ENCODE measurements at places on chromosomes 3 and 15.

DNA sequence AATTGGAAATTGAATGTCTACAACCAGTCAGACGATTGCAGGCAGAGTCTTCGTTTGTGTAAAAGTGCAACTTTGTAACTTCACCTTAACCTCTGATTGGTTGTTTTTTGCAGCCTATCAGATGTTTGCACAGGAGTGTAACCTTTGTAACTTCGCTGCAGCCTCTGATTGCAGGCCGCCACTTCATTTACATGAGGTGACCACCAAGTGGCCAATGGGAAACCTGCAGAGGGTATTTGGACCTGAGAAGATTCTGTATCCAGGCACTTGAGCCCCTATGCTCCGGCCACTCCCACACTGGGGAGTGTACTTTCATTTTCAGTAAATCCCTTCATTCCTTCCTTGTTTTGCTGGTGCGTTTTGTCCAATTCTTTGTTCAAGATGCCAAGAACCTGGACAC is 68.1 kb upstream of the PFN2 start:
- no peak for DNase-seq

GRCh38 chr3:151168269-151169094 is 34.5 kb downstream of the GPR171 start:
- DNase-seq: peak; percentile 51

GRCh38 chr3:150345021-150345538 is 63.0 kb upstream of the TSC22D2 start:
- DNase-seq: no peak

- DNase-seq: no peak
Measured at GRCh38 chr3:4512895-4513616, 19.9 kb downstream of the ITPR1 start.

DNA sequence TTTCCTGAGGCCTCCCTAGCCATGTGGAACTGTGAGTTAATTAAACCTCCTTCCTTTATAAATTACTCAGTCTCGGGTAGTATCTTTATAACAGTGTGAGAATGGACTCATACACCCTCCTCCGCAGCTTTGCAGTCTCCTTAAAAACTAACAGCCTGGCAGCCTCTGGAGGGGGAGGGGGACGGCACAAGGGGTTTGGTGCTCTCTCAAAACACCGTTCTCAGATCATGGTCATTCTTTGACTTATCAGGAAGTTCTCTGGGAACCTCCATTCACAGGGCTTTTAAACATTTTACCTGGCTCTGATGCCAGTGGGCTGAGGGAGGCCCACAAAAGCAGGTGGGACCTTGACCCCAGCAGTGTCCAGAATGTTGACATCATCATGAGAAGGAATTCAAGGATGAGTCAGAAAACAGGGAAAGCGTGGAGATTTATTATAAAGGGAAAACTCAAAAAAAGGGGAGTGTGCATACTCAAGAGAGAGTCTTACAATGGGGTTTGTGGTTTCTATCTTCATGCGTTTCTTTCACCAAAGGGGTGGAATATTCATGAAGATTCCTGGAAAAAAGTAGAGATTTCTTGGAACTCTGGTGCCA is 43.9 kb downstream of the ONECUT1 start:
- no peak for DNase-seq

- no peak for DNase-seq
Measured at GRCh38 chr3:151467069-151467468, 6.2 kb upstream of the IGSF10 start.

DNA sequence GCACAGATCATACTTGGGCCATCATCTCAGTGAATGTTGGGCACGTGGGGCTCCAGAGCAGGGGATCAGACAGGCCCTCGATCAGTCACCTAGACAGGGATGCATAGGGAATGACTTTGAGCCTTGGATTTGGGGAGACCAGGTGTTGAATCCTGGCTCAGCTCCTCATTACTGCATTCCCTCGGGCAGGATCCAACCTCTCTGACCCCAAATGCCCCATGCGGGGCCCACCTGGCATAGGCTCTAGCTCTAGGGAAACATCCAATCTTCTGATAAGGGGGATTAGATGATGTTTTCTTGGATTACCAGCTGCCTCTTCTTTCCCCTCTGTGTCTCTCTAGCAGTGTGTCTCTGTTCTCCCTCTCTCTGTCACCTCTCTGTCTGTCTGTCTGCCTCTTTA is 22.7 kb downstream of the LOXL1 start:
- no peak for DNase-seq

GRCh38 chr15:90600954-90601353 is 71.2 kb downstream of the CRTC3 start:
- DNase-seq: no peak

DNA sequence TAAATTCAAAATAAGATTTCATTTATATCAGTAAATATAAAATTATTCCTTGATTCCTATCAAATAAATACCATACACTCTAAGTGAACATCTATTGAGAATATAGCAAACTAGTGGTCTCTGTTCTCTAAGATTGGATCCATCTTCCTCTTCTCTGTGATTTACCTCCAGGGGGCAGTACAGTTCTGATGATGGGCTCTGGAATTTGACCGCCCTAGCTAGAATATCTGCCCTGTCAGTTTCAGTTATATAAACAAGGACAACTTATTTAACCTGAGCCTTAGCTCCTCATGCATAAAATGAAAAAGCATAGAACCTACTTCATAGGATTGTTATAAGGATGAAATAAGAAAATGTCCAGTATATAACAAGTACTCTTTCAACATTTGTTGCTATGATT is 171.1 kb upstream of the CCDC54 start:
- DNase-seq: no peak

DNA sequence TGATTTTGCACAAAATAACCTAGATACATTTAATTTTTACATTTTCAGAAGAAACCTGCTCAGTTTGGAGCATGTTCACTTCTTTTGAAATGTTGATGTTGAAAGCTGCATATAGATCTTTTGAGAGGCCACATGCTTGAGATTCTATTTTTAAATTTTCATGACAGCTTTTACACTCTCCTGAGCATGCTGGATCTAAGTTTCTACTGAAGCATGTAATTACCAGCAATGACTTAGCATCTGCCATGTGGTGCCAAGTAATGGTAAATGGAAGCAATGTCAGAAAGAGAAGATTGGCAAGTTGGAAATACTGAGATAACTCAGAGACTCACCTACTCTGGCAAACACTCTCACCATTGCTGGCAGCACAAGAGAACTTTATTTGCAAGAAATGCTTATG is 310.6 kb downstream of the NSUN3 start:
- DNase-seq: no peak

DNA sequence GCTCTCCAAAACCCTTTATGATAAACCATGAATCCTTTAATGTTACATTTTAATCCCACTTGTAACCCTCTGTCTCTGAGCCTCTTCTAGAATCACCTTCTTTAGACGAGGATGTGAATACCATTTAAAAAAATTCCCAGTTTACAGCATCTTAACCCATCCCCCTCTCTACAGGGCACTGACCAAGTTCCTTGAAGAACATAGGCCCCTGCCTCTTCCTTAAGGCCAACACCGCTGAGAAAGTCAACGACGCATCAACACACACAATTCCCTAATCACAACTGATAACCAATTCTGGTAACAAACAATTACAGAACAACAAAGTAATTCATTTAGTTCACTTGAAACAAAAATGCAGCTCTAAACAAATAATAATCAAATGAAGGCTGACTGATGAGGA is 130.3 kb downstream of the DLG1 start:
- DNase-seq: no peak

GRCh38 chr15:89652131-89652530 is 3.1 kb downstream of the KIF7 start:
- DNase-seq: no peak

DNA sequence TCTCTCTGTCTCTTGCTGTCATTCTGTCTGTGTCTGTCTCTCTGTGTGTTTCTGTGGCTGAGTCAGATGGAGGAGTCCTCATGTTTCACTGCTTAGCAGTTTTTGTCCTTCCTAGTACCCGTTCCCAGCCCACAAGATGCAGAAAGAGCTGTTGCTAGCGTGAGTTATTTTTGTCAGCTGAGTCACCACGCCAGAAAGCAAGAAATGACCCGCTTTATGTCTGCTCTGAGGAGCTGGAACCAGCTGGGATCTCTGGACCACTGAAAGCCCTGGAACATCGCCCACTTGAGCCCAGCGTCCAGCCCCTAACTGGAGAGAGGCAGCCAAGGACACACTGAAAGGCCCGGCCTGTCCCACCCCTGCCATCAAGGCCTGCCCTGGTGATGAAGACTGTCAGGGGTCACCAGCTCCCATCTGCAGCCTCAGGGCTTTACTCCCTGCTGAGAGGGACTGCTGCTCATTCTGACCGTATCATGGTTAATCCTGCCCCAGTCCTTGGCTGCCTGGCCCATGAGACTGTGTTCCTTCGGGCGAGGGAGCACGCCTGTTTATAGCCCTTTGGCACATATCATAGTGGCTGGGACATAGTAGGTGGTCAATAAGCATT is 101.7 kb upstream of the TPM1 start:
- no peak for DNase-seq

- DNase-seq: no peak
Measured at GRCh38 chr15:66404532-66404931, 17.8 kb downstream of the MAP2K1 start.

DNA sequence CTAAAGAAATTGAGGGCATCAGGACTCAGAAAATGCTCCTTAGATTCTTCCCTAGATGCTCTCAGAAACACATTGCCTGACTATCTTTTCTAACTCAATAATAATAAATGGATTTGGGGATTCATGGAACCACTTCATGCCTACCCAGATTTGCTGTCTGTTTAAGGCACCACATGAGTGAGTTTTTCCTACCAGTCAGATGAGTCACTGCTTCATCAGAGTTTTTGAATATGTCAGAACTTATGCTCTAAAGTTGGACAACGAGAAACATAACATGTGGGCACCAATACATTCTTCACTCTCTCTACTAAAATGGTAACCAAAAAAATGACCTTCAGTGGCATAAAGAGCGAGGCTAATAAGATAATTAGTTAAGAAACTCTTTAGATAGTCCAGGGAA is 1135.1 kb downstream of the TUSC7 start:
- no peak for DNase-seq

DNA sequence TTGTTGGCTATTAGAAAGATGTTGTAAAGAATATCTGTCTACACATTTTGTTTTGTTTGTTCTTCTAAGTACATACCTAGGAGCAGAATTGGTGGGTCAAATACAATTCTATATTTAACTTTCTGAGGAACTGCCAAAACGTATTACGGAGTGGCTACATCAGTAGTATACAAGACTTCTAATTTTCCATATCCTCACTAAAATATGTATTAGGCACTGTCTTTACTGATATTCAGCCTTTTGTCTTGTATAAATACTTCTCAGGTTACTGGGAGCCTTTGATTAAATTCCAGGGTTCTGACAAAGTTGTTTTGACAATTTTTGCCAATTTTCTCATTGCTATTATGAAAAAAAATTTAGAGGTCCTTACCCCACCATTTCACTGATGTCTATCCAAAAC is 146.7 kb downstream of the NR2E3 start:
- DNase-seq: no peak

- no peak for DNase-seq
Measured at GRCh38 chr3:159796744-159797143, 191.9 kb upstream of the IL12A start.

GRCh38 chr3:99967796-99968195 is 146.5 kb downstream of the FILIP1L start:
- no peak for DNase-seq

GRCh38 chr15:70017801-70018200 is 79.9 kb downstream of the TLE3 start:
- no peak for DNase-seq

- DNase-seq: no peak
Measured at GRCh38 chr3:4729061-4729973, 236.2 kb downstream of the ITPR1 start.

GRCh38 chr15:33309602-33310276 is 1.0 kb upstream of the RYR3 start:
- no peak for DNase-seq

- DNase-seq: no peak
Measured at GRCh38 chr15:57147621-57148020, 228.7 kb upstream of the CGNL1 start.

GRCh38 chr3:126545544-126545943 is 13.2 kb downstream of the C3orf22 start:
- DNase-seq: no peak

- DNase-seq: no peak
Measured at GRCh38 chr3:71488882-71489281, 94.6 kb downstream of the FOXP1 start.

GRCh38 chr3:66195347-66195783 is 25.4 kb upstream of the SLC25A26 start:
- DNase-seq: no peak

Data from KG1 (cell line).